Right forelimb (tissue), 1 donor: ENCODE measurements at places on chromosomes 16 and 17.

DNA sequence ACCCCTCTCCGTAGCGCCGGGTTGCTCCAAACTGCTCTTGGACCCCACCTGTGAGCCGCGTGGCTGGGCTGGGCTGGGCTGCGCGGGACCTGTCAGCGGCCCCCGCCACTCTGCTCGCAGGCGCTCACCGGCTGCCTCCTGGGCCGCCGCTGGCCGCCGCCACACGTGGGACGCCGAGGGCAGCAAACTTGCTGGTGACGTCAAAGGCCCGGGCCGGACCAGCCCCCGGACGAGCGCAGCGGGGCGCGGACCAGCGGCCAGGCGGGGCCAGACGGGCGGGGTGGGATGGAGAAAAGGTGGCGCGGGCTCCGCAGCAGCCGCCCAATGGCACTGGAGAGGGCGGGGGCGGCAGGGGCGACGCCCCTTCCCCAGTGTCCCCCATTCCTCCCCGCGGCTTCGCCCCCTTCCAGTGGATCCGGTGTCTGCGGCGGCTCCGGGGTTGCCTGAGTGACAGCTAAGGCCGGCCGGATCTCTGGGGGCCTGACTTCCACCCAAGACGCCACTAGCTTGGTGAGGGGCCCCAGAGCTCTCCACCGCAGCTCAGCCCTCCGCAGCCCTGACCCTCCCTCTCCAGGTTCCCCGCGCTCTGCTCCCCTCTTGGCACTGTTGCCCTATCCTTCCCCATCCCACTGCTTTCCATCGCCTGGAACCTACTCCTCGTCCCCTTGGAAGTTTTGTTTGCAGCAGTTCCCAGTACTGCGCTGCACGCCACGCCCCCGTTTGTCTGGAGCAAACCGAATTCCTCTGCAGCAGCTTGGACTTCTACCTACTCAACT, at the start of gene HS3ST3A1:
TSS of gene HS3ST3A1 (minus strand) at position 154 of the 776 bp plus-strand sequence. CDS start 800 bp downstream, outside the sequence.
- DNase-seq: peak; percentile 89

DNA sequence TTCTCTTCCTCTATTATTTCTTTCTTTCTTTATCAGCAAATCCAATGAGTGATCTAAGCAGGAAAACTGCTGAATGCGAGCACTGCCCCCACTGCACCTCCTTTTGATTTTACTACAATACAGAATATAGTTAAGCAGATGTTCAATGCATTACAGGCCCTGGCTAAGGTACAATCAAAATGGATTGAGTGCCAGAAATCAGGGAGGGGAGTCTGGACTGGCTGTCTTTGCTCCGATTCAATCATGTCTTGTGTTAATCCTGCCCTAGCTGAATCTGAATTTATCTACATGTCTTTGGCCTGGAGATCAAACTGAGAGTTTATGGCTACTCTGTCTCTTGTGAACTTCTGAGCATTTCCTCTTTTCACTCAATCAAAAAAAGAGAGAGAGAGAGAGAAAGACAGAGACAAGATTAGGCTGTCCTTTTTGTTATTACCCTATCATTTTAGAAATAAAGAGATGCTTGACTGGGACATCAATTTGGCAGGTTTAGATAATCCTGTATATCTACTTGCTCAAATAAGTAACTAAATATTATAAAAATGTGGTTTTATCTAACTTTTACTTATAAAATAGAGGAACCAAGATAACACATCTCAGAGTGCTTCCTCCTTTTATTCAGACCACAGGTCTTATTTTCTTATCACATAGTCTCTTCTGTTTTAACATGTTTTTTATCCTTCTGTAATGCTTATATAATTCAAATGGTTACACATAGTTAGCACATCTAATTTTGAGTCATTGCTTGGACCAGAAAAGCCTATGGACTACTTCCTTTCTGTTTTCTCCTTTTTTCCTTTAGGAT, 656.2 kb downstream of the KCNJ2 start:
- peak; percentile 46 for DNase-seq

GRCh38 chr16:64882078-64882784, 239.6 kb downstream of the CDH11 start:
- no peak for DNase-seq

- no peak for DNase-seq
These were observed 14.1 kb downstream of the DHRS7B start for GRCh38 chr17:21140911-21141310.

GRCh38 chr16:79130616-79131015, 469.9 kb downstream of the MAF start:
- DNase-seq: no peak

DNA sequence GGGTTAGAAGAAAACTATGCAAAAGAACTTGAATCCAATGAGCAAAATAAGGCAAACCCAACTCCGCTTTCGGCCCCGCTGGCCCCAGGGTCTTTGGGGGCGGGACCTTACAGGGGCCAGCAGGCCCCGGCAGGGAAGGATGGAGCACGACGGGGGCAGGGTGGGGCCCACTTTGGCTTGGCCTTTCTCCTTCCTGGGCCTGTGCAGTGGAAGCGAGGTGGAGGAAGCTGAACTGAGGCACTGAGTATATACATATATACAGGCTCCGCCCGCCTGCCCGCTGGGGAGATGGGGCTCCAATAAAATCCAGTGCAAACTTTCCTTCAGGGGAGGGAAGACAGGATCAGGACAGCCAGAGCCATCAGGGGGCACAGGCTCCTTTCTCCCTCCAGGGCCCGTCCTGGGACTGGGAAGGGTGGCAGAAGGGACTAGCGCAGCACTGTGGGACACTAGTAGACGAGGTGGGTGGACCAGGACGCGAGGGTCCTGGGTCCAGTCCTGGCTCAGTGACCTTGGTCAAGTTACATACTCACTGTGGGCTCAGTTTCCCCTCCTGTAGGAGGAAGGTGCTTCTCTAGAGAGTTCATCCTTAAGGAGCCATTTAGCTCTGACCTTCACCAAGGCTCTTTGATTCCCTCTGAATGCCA, 20.9 kb upstream of the MPO start:
- DNase-seq: no peak

DNA sequence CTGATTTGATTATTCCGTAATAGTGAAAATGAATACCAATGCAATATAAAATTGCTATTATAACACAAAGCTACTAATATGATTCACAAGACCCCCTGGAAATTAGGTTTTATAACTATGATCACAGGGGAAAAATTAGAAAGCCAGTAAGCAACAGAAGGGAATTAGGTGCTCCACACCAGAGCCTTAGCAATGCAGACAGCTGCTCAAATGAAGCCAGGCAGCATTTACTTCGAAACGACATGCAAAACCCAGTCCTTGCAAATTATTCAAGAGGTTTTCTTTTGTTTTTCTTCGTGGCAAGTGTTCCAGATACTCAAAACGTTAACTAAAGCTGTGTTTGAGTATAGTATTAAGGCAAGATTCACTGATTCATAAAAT, 47.9 kb downstream of the TOX3 start:
- DNase-seq: no peak

- DNase-seq: peak; percentile 63
These were observed at the start of gene IKZF3 for GRCh38 chr17:39863918-39864746. Gene IKZF3, minus strand, starts transcription at chr17:39864312. Its CDS starts 186 bp downstream, at chr17:39864126.

DNA sequence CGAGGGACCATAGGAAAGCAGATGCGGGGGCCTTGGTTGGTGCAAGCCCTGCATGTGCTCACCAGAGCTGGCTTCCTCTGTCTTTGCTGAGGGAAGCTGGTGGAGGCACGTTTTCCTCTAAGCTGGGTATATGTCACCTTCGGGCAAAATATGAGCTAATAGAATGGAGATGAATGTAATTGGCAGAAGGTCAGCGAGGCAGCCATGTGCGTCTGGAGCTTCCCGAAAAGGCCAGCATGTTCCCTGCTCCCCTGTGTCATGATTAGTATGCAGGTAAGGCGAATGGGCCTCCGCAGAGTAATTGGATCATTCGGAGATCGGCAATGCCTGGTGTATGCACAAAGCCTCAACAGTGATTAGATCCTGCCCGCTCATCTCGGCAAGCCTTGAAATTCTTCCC, 806.2 kb upstream of the EEF2KMT start:
- DNase-seq: no peak

DNA sequence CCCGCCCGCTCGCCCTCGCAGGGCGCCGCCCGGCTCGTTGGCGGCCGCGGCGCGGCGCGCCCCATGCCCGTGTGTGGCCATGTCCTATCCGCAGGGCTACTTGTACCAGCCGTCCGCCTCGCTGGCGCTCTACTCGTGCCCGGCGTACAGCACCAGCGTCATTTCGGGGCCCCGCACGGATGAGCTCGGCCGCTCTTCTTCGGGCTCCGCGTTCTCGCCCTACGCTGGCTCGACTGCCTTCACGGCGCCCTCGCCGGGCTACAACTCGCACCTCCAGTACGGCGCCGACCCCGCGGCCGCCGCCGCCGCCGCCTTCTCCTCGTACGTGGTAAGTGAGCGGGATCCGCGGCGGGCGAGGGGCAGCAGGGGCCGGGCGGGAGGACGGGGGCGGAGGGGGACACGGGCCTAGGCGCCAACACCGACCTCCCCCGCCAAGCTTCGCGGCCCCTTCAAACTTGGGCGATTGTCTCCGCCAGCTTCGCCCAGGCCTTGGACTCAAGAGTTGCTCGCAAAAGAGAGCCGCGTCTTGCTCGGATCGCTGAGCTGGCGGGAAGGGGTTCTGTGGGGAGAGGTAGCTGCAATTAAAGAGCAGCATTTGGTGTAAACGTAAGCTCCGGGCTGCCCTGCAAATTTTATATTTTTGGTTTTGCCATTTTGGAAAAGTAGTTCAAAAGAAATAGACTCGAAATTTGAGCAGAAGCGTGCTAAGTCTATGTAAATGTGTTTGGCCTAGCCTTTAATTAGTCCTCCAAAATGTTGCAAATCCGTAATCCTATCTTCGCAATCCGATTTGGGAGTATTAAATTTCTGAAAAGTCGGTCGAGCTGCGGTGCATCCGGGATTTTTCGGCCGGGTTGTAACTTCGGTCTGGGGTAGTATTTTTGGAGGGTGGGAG, 702 bp downstream of the IRX5 start:
- peak; percentile 67 for DNase-seq

GRCh38 chr17:50817838-50818237, 17.5 kb upstream of the WFIKKN2 start:
- no peak for DNase-seq

- DNase-seq: peak; percentile 37
These were observed 2.0 kb downstream of the PRSS33 start for GRCh38 chr16:2785101-2785991.

DNA sequence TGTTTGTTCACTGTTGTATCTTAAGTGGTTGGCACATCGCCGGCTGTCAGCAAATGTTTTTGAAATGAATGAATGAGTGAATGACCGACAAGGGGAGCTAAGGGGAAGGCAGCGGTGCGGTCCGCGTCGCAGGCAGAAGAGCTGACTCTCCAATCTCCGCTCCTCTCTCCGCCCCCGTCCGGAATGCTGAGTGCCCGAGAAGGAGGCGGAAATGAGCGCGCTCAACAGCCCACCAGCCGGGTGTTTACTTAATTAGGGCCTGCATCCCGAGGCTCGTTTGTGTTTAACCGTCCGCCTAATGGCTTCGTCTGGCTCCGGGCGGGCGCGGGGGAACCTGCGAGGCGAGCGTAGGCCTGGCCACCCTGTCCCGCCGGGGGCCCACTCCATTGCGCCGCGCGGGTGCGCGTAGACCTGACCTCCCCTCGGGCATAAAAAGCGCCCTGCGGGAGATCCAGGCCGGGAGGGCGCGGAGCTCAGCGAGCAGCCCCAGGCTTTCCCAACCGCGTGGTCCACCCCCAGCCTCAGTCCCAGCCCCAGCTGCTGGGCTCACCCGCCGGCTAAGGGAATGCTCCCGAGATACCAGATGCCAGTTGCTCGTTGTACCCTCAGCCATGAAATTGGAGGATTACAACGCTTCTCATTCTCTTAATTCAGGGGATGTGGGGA, 2.5 kb upstream of the CDH3 start:
- peak; percentile 62 for DNase-seq

GRCh38 chr17:28475151-28475900, 1.9 kb downstream of the SLC13A2 start:
- DNase-seq: peak; percentile 38

DNA sequence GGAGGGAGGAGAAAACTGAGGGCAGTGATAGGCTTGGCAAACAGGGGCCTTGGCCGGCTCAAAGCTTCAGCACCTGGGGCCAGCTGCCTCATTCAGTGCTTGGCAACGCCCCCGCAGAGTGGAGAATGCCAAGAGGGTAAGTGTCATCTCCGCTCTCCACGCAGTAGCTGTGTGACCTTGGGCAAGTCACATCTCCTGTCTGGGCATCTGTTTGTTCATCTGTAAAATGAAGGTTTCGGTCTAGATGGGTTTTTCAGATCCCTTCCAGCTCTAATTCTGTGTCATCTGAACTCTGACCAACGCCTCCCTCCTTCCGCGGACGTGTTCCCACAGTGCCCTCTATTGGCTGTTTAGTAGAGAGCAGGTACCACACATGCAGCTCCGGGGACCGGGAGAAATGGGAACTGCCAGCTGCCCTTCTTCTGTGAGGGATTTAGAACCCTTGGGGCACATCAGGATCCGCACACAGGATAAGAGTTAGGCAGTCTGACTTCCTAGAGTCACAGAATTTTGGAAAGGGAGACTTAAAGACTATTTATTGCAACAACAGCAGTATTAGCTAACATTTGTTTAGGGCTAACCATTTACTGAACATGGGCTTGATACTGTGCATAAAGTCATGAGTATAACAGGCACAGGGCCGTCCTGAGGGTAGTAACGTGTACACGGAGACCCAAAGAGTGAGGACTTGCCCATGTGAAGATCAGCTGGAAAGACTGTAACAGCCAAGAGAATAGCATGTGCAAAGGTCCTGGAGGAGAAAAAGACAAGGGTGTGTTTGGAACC, 26.8 kb downstream of the GP2 start:
- DNase-seq: peak; percentile 51

- DNase-seq: no peak
These were observed 348.6 kb downstream of the SEC14L1 start for GRCh38 chr17:77489239-77489892.

GRCh38 chr16:89289428-89290395, 72.2 kb downstream of the ZNF778 start:
- peak; percentile 64 for DNase-seq

DNA sequence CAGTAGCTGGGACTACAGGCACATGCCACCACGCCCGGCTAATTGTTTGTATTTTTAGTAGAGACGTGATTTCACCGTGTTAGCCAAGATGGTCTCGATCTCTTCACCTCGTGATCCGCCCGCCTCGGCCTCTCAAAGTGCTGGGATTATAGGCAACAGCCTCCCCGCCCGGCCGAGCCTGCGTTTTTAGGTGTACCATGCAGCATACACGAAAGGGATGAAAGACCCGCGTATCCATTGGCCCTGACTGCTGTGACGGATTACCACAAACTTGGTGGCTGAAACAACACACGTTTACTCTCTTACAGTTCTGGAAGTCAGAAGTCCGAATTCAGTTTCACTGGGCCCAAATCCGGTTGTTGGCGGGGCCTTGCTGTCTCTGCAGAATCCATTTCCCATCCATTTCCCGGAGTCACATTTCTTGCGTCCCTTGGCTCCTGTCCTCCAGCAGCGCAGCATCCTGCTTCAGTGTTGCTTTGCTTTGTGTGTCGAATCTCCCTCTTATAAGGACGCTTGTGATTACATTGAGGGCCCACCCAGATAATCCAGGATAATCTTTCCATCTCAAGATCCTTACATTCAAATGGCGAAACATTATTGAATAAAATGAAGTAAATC, 8.3 kb upstream of the GUCY2D start:
- DNase-seq: no peak

DNA sequence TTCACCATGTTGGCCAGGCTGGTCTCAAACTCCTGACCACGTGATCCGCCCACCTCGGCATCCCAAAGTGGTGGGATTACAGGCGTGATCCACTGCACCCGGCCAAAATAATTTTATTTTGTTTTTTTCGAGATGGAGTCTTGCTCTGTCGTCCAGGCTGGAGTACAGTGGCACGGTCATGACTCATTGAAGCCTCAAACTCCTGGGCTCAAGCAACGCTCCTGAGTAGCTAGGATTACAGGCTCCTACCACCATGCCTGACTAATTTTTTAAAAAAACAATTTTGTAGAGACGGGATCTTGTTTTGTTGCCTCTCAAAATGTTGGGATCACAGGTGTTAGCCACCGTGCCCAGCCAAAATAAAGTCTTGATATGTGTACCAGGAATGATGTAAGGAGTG, 2.4 kb upstream of the TTLL6 start:
- DNase-seq: no peak
